ENCODE measurements at places on chromosomes 13 and 19.

DNA sequence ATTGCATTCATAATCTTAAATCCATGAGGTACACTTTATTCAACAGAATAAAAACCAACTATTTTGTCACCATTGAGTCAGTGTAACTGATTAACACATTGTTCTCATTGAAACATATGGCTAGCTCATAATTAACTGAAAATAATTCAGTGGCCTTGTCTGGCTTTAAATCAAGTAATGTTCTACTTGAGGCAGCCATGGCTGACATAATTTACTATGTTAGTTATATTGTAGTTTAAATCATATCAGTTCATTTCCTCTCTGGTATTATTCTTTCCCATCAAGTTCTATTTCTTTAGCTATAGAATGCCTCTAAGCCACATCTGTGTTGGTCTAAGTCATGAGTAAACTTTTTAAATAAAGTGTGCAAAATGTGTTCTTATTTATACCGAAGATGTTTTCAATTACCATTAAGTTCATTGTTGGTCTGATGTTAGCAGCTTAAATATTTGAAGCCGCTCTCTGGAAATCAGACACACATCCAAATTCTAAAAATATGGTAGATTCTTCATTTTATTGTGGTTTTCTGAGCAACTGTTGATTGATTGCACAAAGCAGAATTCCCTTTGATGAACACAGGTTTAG, 393.7 kb downstream of the GPC6 start:
- DNase-seq: no peak

GRCh38 chr13:100274942-100275506, 186.1 kb downstream of the PCCA start:
- DNase-seq: peak; percentile 17

DNA sequence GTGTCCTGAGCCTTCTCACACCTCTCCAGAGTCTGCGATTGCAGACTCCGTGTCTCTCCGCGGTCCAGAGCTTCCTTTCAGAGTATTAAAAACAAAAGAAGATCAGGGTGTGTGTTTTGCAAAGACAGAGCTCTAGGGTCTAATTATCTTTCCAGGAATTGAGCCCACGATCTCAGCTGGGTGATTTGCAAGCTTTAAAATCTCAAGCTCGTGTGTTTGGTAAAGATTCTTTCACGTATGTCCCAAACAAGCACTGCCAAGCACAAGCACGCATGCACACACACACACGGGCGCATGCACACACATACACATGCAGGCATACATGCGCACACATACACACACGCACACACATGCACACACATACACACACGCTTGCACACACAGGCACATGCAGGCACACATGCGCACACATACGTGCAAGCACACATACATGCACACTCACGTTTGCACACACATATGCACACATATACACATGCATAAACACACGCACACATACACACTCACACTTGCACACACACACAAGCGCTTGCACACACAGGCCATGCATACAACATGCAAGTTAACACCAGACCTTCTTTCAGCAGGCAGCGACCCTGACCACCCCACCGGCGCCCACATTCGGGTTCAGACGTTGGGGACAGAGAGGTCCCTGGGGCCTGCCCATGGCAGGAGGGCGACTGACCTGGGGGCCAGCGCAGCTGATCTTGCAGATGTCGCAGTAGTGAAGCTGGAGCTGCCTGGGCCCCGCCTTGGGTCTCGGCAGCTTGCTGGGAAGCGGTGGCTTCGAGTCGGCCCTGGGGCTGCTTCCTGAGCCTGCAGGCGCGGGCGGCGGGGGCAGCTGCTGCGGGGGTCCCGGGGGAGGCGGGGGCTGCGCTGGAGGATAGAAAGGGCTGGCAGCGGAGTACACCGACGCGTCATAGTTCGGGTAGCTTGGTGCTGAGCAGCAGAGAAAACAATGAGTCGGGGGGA, 37.9 kb downstream of the ZFR2 start:
- DNase-seq: no peak

- DNase-seq: no peak
Observed at GRCh38 chr13:98285852-98286594, 109.0 kb upstream of the RNF113B start.

- DNase-seq: no peak
Observed at GRCh38 chr13:40670307-40670706, 3.9 kb upstream of the FOXO1 start.

All from HTR-8/SVneo (cell line).